ENCODE measurements at places on chromosomes 4 and X.

DNA sequence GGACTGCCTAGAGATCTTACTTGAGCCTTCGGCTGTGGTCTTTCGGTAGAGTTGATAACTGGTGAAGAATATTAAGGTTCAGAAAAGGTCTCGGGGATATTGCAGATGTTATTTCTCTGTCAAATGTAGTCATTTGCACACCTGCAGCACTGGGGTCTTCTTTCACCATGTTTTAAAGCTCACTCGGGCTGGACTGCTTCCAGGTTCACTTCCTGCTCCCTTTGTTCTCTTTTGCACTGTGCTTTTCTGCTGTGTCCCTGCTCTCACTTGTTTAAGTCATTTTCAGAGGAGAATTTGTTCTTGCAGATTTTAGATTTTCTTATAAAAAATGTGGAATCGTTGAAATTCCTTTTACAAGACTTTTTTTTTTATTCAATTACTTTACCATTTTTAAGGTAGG lies 68.5 kb downstream of the BMPR1B start:
- no peak for DNase-seq

- no peak for DNase-seq
Measured at GRCh38 chrX:111568354-111568753, 56.9 kb downstream of the SERTM2 start.

DNA sequence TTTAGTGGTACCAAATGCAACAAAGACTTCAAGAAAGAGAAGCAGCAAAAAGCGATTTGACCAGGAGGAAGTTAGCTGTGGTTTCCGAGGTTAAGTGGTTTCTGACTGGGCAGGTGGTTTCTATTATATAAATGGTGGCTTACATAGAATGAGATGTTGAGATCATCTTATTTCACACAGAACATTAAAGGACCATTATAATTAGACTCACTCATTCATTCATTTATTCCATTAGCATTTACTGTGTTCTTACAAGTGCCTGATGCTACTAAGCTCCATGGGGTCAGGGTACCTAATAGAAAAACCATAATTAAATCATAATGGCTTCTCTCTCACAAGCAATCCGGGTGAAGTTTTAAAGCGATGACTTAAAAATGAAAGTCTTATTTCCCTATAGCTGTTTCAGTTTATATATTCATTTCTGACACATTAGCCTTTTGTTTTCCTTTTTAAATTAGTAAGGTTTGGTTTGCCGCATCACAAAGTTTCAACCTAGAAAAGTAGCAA lies 10.6 kb downstream of the TSPAN6 start:
- no peak for DNase-seq

DNA sequence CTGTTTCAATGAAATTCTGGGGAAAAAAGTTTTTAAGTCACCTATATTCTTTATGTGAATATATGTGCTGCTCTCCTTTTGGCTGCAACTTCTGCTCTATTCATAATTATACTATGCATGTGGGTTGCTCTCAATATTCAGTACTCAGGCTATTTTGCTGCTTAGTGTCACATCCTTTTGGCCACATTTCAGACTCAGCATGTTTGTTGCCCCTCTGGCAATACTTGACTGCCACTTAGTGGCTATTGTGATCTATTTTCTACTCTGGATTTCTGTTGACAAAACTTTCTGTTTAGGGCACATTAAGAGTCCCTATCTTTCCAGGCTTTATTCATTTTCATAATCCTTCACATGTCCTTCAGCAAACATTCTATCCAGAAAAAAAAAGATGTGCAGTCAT lies 15.8 kb upstream of the CT45A1 start:
- no peak for DNase-seq

DNA sequence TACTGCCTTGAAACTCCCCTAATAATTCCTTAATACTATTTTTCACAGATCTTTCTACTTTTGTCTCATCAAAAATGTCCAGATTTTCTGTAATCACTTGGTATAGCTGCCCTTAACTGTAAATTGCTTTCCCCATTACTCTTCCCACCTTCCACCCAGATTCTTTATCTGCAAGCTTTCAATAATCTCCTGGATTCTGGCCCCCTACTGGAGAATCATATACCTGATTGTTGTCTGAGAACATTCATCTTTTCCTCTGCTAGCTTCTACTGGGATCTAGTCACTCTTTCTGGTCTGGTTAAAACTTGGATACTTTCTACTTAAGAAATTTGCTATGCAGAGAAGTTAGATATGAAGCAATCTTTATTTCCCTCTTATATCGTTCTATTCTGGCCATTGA lies 552.6 kb downstream of the PCDH19 start:
- no peak for DNase-seq

DNA sequence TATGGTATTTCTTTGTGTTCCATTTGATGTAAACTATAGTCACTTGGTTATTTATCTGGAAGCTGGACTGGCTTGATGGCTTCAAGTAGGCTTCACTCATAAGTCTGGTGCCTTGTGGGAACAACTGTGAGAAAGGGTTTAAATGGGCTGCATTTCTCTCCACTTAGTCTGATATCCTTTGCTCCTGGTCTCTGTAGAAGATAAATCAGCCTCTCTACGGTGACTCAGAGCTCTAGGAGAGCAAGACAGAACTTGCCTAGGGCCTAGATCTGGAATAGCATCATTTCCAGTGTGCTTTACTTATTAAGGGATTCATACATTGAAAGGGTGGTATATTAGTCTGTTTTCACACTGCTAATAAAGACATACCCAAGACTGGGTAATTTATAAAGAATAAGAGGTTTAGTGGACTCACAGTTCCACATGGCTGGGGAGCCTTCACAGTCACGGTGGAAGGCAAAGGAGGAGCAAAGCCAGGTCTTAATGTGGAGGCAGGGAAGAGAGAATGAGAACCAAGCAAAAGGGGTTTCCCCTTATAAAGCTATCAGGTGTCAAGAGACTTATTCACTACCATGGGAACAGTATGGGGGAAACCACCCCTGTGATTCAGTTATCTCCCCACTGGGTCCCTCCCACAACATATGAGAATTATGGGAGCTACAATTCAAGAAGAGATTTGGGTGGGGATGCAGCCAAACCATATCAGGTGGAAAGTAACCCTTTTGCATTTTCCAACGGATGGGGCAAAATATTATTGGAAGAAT lies 1746.4 kb upstream of the PCDH7 start:
- DNase-seq = no peak

DNA sequence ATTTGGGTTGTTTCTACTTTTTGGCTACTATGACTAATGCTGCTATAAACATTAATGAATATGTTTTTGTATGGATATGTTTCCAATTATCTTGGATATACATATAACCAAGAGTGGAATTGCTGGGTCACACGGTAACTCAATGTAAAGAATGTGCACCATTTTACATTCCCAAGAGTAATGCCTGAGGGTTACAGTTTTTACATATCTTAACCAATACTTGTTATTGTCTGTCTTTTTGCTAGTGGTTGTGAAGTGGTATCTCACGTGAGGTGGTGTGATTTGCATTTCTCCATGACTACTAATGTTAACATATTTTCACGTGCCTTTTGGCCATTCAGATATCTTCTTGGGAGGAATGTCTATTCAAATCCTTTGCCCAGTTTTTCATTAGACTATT lies 200.3 kb upstream of the MAB21L2 start:
- no peak for DNase-seq

GRCh38 chr4:36255577-36255976 lies 11.3 kb upstream of the ARAP2 start:
- no peak for DNase-seq

DNA sequence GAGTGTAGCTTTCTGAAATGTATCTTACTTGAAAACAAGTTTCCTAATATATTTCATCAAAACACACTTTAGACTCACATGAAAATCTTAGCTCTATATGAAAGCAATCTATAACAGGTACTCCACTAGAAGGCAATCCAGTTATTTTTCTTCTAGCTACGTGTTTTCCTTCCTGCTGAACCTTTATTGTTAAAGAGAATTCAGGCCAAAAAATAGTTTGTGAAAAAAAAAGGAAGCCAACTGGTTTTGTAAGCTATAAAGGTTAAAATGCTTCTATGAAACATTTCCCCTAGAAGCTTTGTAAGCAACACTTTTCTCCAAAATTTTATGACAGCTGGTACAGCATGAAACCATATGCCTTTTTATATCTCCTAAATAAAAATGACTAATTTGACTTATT lies 304.7 kb upstream of the DIAPH2 start:
- no peak for DNase-seq

GRCh38 chr4:141705048-141705746 lies 68.8 kb downstream of the IL15 start:
- no peak for DNase-seq

GRCh38 chr4:48017108-48017571 lies 568 bp downstream of the NIPAL1 start:
- DNase-seq = peak; percentile 59

GRCh38 chrX:75061701-75062100 lies 94.4 kb downstream of the ABCB7 start:
- no peak for DNase-seq

- no peak for DNase-seq
Measured at GRCh38 chrX:110086916-110087484, 84.1 kb downstream of the TMEM164 start.

DNA sequence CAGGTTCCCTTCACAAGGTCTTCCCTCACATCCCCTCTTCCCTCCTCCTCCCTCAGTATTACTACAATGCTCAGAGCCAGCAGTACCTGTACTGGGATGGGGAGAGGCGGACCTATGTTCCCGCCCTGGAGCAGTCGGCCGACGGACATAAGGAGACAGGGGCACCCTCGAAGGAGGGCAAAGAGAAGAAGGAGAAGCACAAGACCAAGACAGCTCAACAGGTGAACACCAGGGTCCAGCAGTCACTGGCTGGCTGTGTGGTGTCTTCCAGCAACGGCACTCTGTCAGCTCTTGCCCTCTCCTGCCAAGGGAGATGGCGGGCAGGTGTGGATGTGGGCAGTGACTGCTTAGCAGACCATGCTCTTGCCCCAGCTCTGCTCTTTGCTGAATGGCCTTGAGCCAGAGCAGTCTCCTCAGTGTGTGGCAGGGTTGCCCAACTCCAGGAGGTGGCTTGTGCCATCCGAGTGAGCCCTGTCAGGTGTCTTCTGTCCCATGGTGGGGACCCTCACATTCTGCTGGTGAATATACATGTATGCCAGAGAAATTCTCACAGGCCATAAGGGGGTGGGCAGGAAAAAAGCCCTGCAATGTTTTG lies 11.4 kb upstream of the UBA1 start:
- no peak for DNase-seq

DNA sequence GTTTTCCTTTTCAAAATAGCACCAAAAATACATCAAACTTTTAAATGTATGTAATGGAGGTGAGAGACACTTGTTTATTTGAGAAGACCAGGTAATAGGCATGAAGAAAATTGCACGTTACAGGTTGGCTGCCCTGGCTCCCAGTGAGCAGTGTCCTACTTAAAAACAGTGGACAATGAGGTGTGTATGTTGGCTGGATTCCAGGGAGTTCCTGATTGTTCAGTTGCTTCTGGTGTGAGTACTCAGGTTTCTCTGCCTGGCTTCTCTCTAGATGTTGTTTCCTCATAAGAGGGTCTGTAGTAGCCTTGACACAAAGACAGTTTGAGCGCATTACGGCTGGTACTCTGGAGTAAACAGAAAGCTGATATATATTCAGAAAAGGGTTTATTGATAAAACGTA lies 29.4 kb downstream of the SNX25 start:
- DNase-seq = no peak

- no peak for DNase-seq
Measured at GRCh38 chrX:150767475-150768131, 74.4 kb downstream of the MTMR1 start.

DNA sequence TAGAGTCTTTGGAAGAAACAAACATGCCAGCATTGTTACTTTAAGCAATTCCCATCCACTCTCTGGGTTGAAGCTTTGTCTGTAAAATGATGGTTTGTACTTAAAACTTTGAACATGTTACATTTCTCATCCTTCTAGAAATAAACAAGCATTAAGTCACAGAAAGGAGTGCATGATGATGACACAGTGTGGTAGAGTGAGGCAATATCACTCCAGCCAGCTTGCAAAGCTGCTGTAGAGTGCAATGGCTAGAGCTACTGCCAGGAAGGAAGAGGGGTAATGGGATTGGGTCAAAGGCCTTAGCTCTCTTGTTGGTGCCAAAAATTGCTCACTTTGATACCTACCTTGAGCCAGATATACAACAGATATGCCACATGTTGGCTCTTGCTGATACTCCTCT lies 12.3 kb upstream of the ENOX2 start:
- DNase-seq = no peak

DNA sequence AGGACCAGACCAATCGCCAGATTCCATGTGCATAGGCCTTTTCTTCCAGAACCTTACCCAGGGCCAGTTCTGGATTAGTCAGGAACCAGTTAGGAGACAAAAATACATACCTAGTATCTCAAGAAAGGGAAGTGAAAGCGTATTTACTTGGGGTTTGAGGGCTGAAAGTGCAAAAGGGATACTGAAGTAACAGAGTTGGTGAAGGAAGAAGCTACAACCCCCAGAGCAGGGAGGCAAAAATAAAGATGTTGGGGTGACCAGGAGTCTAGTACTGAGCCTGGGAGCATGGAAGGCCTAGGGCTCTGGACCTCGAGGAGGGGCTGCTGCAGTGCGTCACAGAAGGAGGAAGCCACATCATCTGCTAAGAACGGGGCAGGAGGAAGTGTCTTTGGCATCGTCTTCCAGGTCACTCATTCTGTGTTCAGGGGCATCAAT lies 38.3 kb downstream of the TKTL1 start:
- DNase-seq = no peak

DNA sequence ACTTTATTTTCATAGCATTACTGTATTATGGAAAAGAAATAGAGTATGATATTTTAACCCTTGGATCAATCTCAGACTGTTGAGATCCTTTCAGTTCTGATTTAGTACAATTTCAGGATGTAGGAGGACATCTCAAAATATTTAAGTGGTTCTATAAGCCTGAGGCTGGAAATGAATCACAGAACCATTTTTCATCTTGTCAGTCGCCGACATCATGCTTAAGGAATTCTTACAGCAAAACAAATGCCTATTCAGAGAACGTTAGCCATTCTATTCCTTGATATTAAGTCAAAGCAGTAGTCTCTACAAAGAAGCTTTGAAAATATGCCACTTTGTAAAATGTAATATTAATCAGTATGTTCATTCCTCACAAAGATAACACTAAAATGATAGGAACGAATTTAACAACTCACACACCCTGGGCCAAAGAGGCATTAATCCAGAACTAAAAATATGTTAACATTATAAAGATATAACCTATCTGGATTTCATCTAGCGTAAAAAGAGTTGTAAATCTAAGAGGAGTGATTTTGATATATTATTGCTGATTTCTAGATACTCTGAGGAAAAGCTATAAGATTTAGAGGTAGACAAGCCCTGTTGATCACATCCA lies 152.0 kb downstream of the GASK1B start:
- no peak for DNase-seq

- DNase-seq = peak; percentile 53
Measured at GRCh38 chrX:78104447-78105176, 564 bp downstream of the PGK1 start.

GRCh38 chr4:76948443-76949275 lies 893 bp upstream of the SEPTIN11 start:
- peak; percentile 86 for DNase-seq

DNA sequence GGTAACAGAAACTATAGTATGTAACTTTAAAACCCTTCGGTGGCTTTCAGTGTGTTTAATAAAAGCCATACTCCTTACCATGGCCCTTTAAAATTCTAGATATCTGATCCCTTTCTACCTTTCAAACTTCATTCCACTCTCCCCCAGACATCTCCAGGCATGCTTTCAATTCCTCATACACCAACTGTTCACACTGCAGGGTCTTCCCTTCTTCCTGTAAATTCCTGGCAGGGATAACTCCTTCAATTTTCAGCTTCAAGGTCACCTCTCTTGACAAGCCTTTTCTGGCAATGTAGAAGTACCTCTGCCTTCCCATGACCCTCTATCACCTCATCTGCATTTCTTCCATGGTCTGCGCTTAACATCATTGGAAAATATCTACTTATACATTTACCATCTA lies 60.8 kb downstream of the WDFY3 start:
- DNase-seq = no peak

- DNase-seq = no peak
Measured at GRCh38 chr4:113614414-113614813, 147.1 kb downstream of the CAMK2D start.

Measured in heart left ventricle (tissue), 16 donors.